ENCODE measurements at places on chromosomes 3 and 15.
A peak's percentile ranks its signal among the peaks of the same experiment; 100 is the strongest.

- no peak for DNase-seq
Observed at GRCh38 chr3:121759541-121760202, 10.1 kb upstream of the GOLGB1 start.

GRCh38 chr3:194080913-194081800, 54.8 kb upstream of the HES1 start:
- DNase-seq: no peak

GRCh38 chr15:99122831-99123712, 18.2 kb downstream of the SYNM start:
- no peak for DNase-seq

- DNase-seq: no peak
Observed at GRCh38 chr15:63238796-63239195, 38.6 kb upstream of the APH1B start.

DNA sequence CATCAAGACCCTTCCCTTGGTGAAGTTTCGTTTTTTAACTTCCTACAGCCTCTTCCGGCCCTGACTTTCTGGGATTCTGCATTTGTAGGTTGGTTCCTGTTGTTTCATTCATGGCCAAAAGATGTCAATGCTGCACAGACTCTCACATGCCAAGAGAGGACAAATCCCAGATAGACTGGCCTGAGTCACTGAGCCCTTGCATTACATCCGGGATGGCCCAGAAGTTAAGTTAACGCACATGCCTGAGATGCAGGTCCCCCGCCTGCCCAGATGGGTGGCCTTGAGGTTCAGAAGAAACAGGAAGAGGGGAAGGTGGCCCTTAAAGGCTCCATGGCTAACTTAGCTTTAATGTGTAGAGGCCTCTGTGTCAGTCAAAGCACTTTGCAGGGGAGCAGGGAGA, 51.6 kb upstream of the SRGAP3 start:
- no peak for DNase-seq

DNA sequence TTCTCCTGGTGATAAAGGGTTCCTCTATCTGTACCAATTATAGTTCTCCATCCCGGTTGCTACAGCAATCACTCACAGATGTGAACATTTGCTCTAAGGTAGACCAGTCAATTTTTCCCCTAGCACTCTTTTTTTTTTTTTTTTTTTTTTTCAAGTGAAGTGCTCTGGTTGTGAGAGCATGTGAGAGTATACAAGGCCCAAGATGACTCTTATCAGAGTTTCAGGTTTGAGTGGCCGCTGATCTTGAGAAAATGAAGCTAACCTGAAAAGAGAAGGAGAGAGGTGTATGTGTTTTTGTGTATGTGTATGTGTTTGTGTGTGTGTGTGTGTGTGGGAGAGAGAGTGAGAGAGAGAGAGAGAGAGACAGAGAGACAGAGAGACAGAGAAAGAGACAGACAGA, 44.4 kb upstream of the OTOL1 start:
- DNase-seq: no peak

GRCh38 chr3:154111365-154111935, 9.7 kb upstream of the ARHGEF26 start:
- DNase-seq: no peak

DNA sequence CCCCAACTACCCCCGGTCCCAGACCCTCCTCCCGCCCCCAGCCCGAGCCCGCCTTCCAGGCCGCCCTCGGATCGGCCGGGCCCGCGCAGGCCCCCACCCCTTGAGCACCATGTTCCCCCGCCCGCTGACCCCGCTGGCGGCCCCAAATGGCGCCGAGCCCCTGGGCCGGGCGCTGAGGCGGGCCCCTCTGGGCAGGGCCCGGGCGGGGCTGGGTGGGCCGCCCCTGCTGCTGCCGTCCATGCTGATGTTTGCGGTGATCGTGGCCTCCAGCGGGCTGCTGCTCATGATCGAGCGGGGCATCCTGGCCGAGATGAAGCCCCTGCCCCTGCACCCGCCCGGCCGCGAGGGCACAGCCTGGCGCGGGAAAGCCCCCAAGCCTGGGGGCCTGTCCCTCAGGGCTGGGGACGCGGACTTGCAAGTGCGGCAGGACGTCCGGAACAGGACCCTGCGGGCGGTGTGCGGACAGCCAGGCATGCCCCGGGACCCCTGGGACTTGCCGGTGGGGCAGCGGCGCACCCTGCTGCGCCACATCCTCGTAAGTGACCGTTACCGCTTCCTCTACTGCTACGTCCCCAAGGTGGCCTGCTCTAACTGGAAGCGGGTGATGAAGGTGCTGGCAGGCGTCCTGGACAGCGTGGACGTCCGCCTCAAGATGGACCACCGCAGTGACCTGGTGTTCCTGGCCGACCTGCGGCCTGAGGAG, 472 bp downstream of the CHST14 start:
- no peak for DNase-seq

- DNase-seq: peak; percentile 67
Observed at GRCh38 chr15:78034495-78035191, 42.9 kb downstream of the TBC1D2B start.

- DNase-seq: no peak
Observed at GRCh38 chr3:46206282-46207015, 1.7 kb downstream of the CCR1 start.

DNA sequence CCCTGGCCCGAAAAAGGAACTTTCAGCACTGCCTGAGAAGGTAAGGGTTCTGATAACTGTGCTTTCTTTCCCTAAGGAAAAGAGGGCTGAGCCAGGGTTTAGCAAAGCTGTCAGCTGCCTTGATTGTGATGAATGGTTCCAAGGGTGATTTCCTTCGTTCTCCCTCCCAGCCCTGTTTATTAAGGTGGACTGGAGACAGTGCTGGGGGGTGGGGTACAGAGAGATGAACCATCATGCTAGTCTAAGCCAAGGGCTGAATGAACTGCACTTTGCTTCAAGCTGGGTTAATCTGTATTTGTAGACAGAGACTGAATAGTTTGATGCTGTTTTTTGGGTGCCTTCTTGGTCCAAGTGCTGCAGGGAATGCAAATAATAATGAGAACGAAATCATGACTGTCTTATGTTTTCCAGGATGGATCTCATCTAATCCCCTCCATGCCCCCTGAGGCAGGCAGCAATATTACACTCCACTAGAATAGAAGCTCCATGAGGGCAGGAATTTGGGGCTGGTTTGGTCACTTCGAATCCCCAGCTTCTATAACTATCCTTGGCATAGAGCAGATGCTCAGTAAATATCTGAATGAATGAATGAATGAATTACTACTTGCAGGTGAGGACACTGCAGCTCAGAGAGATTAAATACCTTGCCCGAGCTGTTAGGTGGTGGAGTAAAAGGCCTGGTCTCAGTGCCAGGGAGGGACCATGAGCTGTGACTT, 10.9 kb downstream of the PXYLP1 start:
- DNase-seq: no peak

DNA sequence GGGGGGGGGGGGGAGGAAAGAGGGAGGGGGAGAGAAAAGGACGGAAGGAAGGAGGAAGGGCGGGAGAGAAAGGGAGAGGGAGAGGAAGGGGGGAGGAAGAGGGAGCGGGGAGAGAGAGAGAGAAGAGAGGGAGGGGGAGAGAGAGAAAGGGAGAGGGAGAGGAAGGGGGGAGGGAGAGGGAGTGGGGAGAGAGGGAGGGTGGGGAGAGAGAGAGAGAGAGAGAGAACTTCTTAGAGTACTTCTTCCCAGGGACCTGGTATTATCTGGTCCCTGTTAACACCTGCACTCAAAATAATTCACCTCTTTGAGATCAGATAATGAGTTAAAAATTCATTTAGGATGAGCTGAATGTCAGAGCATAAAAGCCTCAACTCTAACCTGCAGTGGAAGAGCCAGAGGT, 1.1 kb downstream of the SEC13 start:
- no peak for DNase-seq

GRCh38 chr3:151307131-151307530, 9.5 kb downstream of the GPR87 start:
- no peak for DNase-seq

GRCh38 chr3:102478160-102478559, 43.3 kb downstream of the ZPLD1 start:
- DNase-seq: no peak

GRCh38 chr3:169390741-169391305, 272.7 kb downstream of the MECOM start:
- no peak for DNase-seq

- no peak for DNase-seq
Observed at GRCh38 chr3:1275495-1275894, 182.7 kb downstream of the CNTN6 start.

DNA sequence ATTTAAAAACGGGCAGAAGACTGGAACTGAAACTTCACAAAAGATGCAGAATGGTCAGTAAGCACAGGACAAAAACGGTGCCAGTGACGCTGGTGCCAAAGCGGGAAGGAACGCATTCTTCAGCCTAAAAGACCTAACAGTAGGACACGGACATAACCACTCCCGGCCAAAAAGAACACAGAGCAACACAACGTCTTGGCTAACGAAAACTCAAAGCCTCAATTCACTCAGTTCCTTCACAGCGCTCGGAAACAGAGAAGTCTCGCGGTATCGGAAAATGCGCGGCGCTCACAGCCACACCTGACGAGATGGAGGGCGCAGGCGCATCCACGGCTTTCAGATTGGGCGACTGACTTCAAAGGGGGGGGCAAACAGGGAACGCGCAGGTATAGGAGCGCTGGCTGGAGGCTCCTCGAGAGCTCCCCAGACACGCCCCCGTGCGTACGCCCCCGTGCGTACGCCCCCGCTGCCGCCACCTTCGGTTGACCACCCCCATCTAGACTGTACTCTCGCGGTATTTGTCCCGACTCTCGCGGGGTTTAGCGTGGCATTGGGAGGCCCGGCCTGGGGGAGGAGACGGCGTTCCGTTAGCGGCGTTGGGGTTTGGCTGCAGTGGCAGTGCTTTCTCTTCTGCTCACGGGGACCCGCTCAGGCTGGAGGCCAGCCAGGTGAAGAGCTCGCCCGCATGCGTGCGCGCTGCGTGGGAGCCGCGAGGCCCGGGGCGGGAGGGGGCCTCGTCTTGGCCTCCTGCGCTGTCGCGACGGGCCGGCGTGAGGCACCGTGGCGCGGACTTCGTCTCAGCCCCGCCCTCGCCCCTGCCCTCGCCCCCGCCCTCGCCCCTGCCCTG, at the start of gene NKTR:
NKTR (plus strand) TSS at position 576 of the 847 bp plus-strand sequence. CDS start 321 bp downstream, outside the sequence.
- peak; percentile 99 for DNase-seq

DNA sequence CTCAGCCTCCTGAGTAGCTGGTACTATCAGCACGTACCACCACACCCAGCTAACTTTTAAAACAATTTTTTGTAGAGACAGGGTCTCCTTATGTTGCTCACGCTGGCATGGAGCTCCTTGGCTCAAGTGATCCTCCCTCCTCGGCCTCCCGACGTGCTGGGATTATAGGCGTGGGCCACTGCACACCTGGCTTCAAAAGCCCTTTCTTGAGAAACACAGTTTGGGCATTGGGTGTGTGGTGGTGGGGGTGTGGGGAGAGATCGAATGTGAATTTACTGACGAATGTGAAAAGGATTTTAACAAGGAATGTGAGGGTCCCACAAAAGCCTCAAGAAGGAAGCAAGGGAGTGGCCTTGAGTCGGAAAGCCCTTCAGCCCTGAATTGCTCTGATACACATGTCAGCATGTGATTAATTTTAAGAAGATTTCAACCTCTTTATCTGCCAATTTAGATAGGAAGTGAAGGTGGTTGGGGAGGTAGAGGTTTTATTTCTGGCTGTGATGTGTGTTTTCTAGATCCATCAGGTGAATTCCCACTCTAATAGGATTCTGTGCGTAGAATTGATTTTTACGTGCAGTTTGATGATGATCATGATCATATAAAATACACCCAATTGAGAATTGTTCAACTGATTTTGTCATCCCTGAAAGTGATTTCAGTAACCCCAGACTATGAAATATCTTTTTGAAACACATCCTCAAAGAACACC, 1.1 kb downstream of the CCR4 start:
- DNase-seq: no peak

DNA sequence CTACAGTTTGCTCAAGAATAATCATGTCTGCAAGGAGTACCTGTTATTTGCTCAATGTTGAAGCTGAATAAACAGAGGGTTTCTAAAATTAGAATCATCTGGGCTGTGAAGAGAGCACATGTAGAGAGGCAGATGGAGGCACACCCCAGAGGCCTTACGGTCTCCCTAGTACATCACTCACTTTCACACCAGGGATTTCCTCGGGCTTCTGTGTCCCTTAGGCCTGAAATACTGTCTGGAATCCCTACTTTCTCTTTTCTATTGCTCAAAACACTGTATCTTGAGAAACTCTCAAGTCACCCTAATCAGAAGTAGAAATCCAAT, 473.7 kb upstream of the ROBO2 start:
- no peak for DNase-seq

DNA sequence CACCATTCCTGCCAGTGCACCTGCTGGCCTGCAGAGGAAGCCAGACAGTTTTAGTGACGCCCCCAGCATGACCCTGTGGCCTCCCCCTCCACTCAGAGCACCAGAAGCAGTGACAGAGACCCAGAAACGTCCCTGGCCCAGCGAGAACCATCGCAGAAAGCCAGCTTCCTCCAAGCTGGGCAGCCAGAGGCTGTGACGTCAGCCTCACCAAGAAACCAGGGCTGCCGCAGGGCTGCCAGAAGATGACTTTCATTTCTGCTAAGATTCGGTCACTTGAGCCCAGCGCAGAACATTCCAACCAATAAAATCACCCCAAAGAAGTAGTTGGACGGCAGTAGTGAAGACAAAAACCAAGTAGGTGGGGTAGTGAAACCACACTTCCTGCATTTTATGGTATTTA, 29.6 kb upstream of the RPL32 start:
- no peak for DNase-seq

DNA sequence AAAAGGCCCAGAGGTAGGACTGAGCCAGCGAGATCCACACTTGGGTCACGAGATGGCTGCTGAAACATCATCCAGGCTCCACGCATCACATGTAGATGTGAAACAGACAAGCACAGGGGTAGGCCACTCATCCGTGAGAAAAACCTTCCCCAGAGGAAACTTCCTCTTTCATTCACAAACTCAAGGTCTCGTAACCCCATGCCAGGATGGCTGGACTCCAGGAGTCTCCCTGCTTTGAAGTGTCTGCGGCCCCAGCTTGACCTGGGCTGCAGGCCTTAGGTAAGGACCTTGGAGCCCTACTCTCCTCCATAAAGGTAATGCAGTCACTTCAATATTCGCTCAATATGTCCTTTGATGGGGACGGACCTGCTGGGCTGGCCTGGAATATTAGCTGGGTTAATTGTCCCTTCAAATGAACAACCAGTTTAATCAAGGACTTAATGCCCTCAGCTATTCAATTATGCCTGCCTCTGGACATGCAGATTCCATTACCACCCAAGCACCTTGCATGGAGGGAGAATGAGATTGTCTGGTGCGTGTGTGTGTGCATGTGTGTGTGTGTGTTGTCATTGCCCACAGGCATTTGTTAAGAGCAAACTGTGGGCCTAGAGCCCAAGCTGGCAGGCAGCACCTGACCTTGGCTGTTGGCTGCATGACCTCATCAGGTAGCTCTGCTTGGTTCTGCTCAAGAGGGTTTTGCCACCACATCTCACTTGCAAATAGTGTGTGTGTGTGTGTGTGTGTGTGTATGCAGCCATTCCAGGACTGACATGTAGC, 186.9 kb upstream of the TLE3 start:
- no peak for DNase-seq

All from T-helper 1 cell (primary cell).